ENCODE measurements at places on chromosomes 13 and 19.
A peak's percentile ranks its signal among the peaks of the same experiment; 100 is the strongest.

DNA sequence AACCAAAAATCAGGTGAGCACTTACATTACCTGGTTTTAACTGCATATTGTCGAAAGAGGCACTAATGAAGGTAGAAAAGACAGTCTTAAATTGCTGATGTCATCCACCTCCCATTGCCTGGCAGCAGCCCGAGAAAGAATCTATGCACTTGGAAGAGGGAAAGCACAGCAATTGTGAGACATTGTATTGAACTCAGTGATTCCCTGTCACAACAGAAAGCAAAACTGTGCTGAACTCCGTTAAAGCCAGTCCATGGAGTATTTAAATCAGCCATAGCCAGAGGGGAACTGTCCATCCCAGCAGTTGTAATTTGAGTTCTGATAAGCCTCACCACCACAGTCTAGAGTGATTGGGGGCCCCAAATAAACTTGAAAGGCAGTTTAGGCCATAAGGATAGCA, 466.6 kb upstream of the PCDH9 start:
- DNase-seq = no peak

DNA sequence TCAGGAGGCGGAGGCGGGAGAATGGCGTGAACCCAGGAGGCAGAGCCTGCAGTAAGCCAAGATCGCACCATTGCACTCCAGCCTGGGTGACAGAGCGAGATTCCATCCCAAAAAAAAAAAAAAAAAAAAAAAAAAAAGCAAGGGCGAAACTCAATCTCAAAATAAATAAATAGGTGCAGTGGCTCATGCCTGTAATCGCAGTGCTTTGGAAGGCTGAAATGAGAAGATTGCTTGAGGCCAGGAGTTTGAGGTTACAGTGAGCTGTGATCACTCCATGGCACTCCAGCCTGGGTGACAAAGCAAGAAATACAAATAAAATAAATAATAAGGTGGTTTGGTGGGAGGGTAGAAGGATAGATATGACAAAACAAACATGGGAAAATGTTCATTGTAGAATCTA, 39.0 kb upstream of the CYP2S1 start:
- DNase-seq = peak; percentile 61

GRCh38 chr13:90933097-90933826, 414.2 kb upstream of the MIR17HG start:
- DNase-seq = no peak

GRCh38 chr13:40568246-40569023, 98.0 kb downstream of the FOXO1 start:
- DNase-seq = no peak

- no peak for DNase-seq
Measured at GRCh38 chr13:35471706-35472322, 4.7 kb downstream of the MAB21L1 start.

DNA sequence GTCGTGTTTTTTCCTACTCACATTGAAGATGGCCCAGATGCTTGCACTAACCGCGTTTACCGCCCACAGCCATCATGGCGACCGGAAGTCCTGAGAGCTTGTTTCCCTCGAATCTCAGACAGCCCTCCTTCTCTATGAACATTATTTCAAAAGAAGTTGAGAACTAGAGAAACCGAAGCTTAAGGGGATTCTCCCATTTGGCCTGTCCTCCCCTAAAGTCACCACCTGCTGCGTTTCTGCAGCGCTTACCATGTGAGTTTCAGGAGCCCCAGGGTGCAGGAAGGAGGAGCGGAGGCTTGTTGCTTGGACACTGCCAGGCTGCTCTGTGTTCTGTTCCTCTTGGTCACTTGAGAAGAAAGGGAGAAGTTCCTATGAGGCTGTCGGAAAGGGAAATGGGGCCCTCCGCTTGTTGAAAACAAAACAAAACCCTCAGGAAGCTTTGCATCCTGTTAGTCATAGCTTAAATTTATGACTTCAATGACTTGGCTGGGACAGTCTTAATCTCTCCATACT, 6.2 kb downstream of the CARD8 start:
- DNase-seq = no peak

DNA sequence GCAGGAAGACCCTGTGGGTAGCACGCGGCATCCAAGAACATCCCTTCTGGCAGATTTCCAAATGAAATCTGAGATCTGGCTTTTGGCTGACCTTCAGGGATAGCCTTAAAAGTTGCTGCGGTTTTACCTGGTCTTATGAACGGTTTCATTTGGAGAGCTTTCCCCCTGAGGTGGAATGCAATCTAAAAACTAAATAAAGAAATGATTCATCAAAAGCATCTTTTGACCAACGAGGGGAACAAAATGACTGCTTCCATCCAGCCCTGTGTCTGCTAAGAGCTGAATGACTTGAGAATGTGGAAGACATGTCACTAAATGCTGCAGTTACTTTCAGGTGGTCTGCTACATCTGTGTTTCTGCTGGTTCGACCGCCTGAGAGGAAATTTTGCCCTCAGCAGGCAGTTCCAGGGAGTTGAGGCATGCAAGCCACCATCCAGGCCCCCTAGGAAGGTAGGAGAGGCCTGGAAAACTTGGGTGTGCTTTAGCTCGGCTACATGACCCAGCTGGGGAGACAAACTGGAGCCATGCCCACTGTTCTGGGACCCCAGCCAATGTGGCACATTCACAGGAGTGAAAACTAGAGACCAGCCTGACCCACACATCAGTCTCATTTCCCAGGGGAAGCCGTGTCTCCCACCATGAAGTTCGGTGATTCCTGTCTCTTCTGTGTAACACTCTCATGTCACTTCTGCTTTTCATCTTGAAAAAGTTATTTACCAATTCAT, 175.1 kb upstream of the KL start:
- no peak for DNase-seq

DNA sequence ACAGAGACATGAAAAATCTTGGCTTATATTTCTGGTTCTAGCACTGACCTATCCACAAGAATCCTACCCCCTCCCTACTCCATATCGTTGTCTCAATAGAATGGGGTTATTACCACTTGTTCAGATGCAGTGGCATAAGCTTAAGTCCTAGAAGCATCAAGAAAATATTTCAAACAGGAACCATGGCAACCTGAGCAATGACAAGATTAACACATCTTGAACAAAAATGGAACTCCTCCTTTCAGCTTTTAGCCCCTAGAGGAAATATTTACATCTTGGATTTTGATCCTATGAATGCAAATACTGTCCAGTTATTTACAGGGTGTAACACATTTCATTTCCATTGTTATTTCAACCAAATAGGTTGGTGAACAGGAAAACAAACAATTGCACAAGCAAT, 46.1 kb upstream of the TSC22D1 start:
- DNase-seq = no peak

- no peak for DNase-seq
Measured at GRCh38 chr13:66659286-66659685, 570.9 kb downstream of the PCDH9 start.

DNA sequence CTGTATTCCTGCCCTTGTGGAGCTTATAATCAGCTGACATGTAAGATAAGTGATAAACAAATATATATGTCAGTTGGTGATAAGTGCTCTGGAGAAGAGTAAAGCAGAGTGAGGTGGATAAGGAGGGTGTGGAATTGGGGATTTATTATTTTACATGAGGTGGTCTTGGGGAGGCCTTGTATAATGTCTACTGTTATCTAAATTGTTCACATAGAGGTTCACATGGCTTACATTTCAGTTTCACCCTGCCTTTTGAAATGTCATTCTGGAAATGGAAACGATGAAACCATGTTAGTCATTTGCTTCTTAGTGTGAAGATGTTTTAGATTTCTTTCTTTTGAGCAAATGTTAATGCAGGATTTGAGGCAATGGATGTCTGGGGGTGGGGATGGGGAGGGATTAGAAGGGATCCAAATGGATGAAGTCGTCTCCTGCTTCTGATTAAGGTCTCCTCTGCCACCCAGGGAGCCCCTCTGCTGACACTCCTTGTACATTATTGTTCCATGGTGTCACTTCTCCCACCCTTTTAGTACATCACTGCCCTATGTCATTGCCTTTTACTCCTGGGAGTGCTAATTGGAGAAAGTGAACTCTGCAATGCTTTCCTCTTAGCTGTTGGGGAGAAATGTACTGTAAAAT, 14.0 kb downstream of the B3GLCT start:
- no peak for DNase-seq

DNA sequence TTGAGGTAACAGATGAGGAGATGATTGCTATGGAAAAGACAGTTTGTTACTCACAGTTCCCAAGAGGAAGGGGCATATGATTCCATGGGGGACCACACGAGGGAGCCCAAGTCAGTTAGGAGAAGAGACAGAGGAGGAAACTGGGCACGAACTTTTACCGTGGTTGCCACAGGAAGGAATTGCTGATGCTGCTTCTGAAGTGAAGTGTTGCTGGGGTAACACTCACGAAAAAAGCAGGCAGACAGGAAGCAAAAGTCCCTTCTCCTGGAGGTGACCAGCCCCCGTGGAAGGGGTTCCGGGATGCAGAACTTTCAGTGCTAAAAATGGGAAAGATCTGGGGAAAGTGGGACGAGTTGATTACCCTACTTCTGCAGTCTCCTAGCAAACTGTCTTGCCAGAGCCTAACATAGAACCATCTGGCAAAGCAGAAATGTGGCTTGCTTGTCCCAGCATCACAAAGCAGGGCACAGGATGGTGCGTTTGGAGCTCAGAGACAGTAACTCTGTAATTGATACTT, 35.4 kb upstream of the MAP3K10 start:
- DNase-seq = peak; percentile 65

DNA sequence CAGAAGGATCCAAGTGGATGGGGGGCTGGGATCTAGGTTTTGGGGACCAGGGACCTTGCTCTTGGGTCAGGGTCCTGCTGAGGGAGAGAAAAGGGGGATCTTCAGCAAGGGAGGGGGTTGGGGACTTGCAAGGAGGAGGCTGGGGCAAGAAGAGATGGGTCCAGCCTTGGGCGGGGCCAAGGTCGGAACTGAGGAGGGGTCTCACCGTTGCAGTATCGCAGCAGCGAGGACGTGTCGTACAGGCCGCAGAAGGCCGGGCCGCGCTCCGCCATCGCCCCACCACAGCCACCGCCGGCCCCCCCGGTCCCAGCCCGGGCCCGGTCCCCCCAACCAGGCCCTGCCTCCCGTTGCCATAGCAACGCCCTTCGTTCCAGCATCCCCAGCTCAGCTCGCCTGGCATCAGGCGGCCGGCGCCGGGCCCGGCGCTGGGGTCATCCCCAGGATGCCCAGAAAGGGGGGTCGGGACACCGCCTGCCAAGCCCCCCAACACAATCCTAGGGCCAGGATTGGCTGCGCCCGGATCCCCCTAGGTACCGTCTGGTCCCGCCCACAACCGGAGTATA, 6.0 kb upstream of the EML2 start:
- DNase-seq = no peak

DNA sequence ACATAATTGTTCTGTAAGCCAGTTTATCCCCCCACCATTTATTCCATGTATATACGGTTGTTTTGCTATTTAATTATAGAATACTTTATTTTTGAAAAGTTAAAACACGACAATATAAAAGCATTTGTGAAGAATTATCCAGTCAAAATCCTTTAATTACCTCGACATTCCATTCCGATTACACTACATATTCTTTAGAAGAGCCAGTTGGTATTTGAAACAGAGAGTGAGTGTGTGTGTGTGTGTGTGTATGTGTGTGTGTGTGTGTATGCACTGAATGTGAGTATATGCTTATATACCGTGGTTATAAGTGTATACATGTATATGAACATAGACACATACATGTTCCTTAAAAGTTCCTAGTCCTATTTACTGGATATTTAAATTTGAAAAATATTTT, 87.8 kb upstream of the KLF5 start:
- DNase-seq = peak; percentile 3

DNA sequence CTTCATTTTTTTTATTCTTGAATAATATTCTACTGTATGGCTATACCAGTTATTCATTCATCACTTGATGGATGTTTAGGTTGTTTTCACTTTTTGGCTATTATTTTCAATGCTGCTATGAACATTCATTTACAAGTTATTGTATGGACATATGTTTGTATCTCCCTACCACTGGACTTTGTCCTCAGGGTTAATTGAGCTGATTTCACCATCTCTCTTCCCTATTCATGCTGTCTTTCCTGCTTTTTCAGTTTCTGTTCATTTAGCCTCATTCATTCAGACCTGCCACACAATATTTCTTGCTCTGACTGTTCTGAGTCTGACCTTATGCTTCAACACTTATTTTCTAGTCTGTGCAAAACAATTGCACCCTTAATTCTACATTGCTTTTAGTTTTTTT, 12.3 kb upstream of the C1QTNF9B start:
- no peak for DNase-seq

DNA sequence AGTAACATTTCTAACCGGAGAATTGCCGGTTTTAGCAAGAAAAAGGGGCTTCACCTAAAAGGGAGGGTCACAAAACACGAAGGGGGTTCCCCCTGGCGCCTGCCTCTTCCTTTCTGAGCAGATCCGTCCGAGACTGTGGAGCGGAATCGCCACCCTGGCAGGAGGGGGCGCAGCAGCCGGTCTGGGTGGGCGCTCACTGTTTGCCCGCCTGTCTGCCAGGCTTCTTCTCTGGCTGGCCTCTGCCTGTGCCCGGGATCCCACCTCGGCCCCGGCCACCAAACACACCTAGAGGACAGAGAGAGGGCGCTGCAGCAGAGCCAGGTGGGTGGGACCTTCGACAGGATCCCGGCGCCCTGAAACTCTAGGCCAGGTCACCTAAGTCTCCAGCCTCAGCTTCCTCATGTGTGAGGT, 15.6 kb downstream of the LSM4 start:
- DNase-seq = no peak

DNA sequence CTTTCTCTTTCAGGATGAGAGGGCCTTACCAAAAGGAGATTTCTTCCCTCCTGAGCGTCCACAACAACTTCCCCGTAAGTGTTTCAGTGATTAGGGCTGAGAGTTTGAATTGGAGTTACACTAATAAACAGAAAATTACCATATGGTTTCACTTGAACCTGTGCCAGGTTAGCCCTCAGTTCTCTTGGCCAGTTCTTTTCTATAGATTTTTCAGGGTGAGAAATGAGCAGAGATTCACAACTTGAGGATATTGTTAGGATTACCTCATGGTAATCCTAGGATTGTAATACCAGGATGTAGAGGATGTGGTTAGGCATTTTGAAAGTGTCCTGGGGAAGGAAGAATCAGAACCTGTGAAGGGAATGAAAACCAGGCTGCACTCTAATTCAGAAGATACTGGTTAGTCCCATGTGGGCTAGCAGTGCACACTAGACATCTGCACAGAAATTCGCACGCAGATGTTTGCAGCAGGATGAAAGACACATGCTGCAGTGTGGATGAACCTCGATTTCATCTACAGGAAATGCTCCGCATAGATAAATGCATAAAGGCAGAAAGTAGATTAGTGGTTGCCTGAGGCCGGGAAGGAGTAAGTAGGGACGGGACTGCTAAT, 24.1 kb downstream of the HNRNPM start:
- no peak for DNase-seq

- DNase-seq = no peak
Measured at GRCh38 chr13:100535426-100536135, 53.0 kb downstream of the GGACT start.

GRCh38 chr19:36236946-36237310, 22.0 kb downstream of the ZNF146 start:
- no peak for DNase-seq

GRCh38 chr19:52659013-52659412, 20.9 kb upstream of the ZNF83 start:
- no peak for DNase-seq

GRCh38 chr19:17877696-17878095, 6.0 kb downstream of the SLC5A5 start:
- DNase-seq = no peak

GRCh38 chr19:33861950-33862349, 65.3 kb downstream of the KCTD15 start:
- no peak for DNase-seq

Data from Daoy (cell line).